NB4 (cell line): ENCODE measurements at places on chromosomes 3 and 15.

- no peak for DNase-seq
These were observed 25.1 kb downstream of the MCTP2 start for GRCh38 chr15:94256511-94256910.

- DNase-seq: no peak
These were observed 57.4 kb upstream of the PSMD6 start for GRCh38 chr3:64080616-64081234.

DNA sequence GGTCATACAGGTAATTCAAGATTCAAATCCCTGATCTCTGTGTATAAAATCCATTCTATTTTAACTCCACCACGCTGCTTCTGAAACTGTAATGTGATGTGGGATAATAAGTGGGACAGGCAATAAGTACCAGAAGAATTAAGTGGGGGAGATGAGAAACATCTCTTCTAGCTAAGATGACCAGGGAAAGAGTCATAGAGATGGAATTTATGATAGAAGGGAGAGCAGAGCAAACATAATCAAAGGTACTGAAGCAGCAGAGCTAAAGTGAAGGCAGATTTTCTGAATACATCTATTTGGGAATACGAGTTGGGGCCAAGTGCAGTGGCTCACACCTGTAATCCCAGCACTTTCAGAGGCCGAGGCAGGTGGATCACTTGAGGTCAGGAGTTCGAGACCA is 4.9 kb downstream of the MRPL47 start:
- DNase-seq: no peak

DNA sequence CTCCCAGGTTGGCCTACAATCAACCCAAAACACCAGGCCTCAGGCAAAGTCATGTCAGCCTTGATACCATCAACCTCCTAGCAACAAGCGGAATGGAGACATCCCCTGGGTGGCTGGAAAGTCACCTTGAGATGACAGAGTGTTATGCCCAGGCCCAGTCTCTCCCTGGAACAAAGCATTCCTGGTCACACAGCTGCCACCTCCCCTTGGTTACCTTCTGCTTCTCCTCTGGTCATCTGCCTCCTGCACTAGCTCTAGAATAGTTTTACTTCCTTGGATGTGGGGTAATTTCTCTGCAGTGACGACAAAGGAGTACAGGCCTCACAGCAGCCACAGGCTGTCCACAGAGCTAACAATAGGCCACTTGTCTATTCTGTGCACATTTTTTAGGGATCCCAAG is 114.9 kb downstream of the RFTN1 start:
- no peak for DNase-seq

DNA sequence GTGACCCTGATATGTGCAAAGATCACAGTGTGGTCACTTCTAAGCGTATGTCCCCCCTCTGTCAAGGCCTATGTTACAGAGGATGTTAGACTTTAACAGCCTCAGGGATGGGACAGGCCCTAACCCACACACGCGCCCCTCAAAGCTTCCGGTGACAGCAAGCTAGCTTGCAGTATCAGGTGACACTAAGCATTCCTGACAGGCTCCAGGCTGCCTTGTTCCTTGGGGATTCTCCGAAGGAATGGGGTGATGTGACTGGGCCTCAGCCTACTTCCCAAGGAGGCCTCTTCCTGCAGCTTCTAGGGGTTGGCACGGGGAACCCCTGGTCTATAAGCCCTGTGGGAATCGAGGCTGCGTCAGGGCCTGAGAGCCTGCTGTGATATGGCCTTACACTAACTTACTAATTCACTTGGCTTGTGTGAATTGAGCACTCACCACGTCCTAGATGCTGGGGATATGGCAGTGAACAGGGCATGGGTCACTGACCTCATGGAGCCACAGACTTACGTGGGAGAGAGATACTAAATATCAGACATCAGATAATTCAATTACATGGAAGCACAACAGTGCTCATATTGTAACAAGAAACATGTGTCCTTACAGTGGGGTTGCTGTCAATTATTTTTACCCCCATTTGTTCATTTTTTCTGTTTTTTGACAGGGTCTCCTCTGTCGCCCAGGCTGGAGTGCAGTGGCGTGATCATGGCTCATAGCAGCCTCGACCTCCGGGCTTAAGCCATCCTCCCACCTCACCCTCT is 11.4 kb upstream of the SPTBN5 start:
- DNase-seq: no peak

- peak; percentile 52 for DNase-seq
These were observed 91.0 kb downstream of the XXYLT1 start for GRCh38 chr3:195179776-195180489.

GRCh38 chr3:15997274-15997943 is 177.1 kb upstream of the GALNT15 start:
- DNase-seq: no peak

DNA sequence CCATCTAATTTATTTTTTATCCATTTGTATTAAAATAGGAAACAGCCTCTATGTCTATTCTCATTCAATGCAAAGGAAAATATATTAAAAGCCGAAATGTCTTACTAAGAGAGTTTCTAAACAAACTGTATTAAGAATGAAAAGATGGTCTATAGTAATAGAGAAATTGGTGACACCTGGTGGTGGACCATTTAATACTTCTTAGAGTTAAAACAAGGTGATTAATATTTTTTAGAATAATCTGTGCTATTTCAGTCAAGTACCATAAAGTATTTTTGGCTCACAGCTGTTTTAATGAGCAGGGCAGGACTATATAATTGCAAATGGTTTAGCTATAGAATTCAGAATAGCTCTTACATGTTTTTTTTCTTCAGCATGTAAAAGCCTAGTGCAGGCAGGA is 55.7 kb downstream of the SYNPR start:
- no peak for DNase-seq

- no peak for DNase-seq
These were observed at the start of gene C3orf22 for GRCh38 chr3:126558336-126559071. Gene C3orf22, minus strand, starts transcription at chr3:126558932. Its CDS starts 5,542 bp downstream, at chr3:126553390.

DNA sequence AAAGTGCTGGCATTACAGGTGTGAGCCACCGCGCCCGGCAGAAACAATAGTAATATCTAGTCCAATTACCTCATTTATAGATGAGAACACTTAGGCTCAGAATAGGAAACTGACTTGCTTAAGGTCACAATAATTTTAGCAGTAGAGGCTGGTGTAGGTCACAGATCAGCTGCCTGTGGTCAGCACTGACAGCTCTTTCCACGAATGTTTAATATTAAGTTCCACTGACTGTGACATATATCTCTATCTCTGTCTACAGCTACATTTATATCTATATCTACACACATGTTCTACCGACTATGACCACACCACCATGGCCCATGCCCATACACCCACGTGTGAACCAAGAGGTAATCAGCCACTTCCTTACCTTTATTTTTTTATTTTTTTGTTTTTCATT is 40.2 kb upstream of the DLG1 start:
- no peak for DNase-seq

GRCh38 chr3:61802772-61803171 is 241.4 kb downstream of the PTPRG start:
- no peak for DNase-seq

- no peak for DNase-seq
These were observed 563.8 kb downstream of the PYDC2 start for GRCh38 chr3:192024751-192025150.

- no peak for DNase-seq
These were observed 183.7 kb downstream of the FRMD5 start for GRCh38 chr15:44011238-44011854.

GRCh38 chr15:83190450-83190849 is 17.2 kb downstream of the HDGFL3 start:
- no peak for DNase-seq

GRCh38 chr3:44989636-44990373 is 13.8 kb downstream of the EXOSC7 start:
- DNase-seq: no peak

- no peak for DNase-seq
These were observed 3.1 kb upstream of the LARP6 start for GRCh38 chr15:70856884-70857561.

DNA sequence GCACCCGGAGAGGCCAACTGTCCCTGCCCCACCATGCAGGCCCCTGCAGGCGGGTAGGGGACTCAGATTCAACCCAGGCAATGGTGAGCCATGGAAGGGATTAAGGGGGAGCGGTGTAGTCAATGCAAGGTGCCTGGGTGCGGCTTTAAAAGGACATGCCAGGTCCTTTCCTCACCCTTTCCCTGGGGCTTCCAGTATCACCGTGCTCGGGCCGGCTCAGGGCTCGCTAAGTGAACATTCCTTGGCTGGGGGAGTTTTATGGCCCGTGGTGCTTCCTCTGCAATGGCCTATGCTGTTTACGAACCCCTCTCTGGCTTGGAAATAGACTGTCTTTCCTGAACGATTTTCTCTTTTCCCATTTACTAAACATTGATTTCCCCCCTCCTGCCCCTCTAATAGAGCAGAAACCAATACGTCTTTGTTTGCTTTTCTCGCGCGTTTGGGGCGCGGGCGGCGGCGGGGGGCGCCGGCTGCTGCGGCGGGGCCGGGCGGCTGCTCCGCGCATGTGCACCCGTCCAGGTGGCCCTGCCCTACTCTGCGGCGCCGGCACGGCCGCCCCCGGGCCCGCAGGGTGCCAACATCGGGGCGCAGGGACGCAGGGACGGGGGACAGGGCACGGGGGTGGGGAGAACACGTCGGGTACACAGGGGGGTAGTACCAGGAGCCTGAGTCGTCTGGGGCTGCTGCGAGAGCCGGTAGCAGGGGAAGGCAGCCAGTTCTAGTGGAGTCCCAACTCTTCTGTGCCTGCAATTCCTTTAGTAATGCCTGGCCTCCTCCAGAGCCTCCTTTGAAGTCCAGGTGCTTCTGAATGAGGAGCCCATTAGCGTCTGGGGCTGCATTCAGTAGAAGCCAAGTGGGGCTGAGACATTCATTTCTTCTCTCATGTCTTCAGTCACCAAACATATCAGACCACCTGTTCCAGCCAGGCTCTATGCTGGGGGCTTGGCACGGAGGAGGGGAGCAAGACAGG is 26.9 kb upstream of the CACNA2D2 start:
- no peak for DNase-seq

- DNase-seq: peak; percentile 52
These were observed at the start of gene HYAL1 for GRCh38 chr3:50303013-50303815. Gene HYAL1, minus strand, starts transcription at chr3:50303574. Its CDS starts 618 bp downstream, at chr3:50302956.

DNA sequence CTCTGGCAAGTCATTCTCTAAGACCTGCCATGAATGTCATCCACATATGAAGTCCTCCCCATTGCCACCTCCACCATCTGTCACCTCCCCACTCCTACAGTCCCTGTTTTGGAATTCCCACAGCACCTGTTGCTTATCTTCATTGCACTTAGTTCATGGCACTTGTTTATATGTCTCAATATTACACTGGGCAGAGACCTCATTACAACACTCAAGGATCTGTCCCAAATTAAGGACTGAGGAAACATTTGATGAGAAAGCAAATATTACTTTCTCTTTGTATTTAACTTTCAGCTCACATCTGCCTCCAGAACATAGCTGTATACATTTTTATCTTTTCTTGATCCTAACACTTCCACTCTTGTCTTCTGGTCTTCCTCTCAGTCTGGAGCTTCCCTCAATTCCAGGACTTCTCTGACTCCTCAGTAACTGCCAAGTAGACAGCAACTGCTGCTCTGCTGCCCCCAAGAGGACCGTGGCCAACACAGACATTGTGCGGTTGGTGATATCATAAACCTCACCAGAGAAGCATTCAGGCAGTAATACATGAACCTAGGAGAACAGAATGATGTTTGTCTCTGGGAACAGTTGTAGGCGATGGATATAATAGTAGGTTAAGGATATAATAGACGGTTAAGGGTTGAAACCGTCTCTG is 45.0 kb upstream of the FGF12 start:
- DNase-seq: peak; percentile 20

DNA sequence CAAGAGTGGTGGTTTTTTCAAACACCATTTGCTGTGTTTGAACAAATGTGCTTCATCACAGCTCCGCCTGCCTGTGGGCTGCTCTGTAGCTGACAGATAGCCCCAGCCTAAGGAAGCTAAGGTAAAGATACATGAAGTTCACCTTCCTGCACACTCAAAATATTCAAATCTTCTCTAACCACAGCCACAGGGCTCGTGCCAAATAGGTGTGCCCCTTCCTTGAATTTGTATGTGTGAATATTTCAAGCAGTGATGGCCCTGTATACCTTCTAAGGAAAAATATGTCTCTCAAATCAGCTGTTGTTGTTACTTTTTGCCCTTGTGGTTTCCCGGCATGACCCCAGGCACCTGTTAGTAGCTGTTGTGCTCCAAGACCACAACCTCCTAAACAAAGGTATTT is 92.8 kb downstream of the CCNL1 start:
- no peak for DNase-seq

DNA sequence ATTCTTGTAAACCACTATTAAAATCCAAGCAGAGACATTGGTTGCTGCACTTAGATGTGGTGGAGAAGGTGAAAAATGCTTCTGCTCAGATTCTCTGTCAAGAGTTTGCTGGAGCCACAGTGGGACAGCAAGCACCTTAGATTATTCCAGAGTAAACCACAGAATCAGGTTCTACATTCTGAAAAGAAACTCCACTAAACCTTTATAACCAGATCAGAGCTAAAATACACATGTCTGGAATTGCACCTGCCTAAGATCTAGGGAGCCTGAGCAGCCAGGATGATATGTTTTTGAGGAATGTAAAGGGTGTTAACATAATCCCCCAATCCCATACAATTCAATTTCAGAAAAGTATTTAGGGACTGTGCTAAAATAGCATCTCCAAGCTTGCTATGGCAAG is at the start of gene ZPLD1:
Gene ZPLD1, plus strand, starts transcription at position 301 of the 400 bp plus-strand sequence. CDS start 3,473 bp downstream, outside the sequence.
- DNase-seq: no peak

DNA sequence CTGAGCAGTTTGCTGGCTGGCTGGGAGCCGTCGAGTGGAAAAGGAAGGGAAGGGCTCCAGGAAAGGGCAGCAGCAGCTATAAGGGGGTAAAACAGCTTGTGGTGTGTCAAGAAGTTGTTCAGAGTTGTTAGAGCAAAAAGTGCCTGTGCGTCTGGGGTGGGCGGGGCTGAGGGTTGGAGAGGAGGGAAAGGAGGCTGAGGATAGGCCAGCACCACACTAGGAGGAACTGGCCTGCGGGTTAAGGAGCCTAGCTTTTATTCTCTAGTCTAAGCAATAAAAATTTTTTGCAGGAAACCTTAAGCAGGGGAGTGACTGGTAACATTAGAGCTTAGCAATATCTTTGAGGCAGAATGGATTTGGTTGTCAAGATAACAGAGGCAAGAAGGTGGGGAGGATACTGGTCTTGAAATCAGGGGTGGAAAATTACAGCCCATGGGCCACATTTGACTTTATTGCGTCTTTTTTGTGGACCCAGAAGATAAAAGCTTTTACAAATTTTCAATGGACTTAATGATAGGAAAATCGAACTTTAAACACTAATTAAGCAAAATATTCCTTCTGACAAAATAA is 134.5 kb upstream of the AADACL2 start:
- no peak for DNase-seq

- DNase-seq: no peak
These were observed 41.8 kb downstream of the NCEH1 start for GRCh38 chr3:172669021-172669420.

DNA sequence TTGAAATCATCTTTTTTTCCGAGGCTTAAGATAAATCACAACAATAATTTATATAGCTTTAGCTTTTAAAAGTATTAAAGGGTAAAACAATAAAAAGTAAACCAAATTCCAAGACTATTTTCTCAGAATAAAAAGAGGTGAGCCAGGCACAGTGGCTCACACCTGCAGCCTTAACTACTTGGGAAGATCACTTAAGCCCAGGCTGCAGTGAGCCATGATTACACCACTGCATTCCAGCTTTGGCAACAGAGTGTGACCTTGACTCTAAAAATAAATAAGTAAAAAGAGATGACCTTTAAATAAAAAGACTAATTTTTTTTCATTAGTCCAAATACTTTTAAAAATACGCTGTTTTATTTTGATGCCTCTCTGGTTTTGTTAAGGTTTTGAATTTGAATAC is 54.4 kb downstream of the C3orf80 start:
- no peak for DNase-seq
